ENCODE measurements at places on chromosomes 6 and 20.

- no peak for DNase-seq
These were observed 100.4 kb downstream of the LY86 start for GRCh38 chr6:6688951-6689350.

GRCh38 chr20:44552950-44553908 is 29.1 kb upstream of the PKIG start:
- no peak for DNase-seq

DNA sequence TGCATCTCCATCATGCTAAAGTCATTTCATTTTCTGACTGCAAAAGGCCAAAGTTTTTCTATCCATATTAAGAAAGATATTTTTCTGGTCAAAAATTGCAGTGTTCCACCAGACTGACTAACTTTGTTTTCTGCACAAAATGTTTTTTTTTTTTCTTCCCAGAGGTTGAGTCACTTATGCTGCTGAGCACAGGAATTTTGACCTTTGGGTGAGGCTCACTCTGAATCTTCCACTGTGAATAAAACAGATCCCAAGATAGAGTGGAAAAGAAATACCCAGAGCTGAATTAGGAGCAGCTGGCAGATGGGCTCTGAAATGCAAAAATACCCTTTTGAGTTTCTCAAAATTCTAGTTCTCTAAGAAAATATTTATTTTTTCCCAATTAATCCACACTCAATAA is 996.8 kb downstream of the KIF16B start:
- DNase-seq: no peak

DNA sequence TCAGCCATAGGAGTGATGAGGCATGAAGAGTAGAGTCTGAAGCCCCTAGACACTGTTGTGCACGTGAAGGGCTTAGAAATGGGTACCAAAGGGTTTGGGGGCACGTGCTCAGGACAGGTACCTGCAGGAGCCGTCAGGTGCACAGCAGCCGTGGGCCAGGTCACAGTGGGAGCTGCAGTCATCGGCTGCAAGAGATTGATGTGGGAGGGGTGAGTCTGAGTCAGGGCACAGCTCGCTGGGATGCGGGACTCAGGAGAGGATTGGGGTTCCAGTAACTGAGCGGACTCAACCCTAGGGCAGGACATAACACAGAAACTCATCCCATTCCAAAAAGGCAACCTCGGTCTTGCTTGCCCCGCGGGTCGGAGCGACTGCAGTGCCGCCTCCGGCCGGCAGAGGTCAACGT is 1.1 kb downstream of the DLK2 start:
- peak; percentile 69 for DNase-seq

DNA sequence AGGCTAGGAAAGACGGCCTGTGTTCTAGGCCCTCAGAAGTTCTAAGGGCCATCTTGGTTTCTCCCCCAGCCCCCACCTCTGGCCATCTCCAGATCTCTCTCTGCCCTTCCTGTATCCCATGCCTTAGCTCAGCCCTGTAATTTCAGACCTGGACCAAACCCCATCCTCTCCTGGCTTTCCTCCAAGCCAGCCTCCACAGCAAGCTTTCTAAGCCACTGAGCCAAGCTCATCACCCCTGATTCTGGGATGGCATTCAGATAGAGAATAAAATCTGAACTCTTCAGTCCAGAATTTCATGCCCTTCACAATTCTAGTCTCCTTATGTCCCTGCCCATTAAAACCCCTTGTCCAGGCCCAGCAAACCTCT is 18.9 kb upstream of the CCM2L start:
- no peak for DNase-seq

DNA sequence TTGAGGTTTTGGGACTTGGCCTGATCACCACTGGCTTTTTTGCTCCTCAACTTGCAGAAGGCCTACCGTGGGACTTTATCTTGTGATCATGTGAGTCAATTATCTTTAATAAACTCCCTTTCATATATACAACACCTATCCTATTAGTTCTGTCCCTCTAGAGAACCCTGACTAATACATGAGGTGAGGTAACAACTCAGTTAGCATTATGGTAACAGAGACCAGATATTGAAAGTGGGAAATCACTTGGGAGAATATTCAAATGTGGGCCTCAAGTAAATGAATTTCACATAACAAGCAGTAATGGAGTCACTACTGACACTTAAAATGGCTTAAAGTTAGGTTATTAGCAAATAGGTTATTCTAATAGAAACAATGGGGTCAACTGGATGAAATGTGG is 438.1 kb upstream of the AGPAT4 start:
- no peak for DNase-seq
